ENCODE measurements at places on chromosomes 11 and 22. TPM values are rescaled to one million over a fixed set of nuclear protein-coding genes. Genes with fewer than 3 reads are reported as not detected.

GRCh38 chr11:122494221-122494620, 161.3 kb upstream of the UBASH3B start:
- H3K27ac ChIP-seq: no peak overlapping the region
- DNase-seq: no peak
- H3K36me3 ChIP-seq: no peaks in the 10 kb centered on the region
- no peak overlapping the region for H3K4me3 ChIP-seq
- peaks cover 6% of the 10 kb centered on the region for H3K4me1 ChIP-seq
- H3K27me3 ChIP-seq: no peaks in the 10 kb centered on the region

- peaks cover 13% of the 10 kb centered on the region for H3K4me1 ChIP-seq
- no peak overlapping the region for H3K27ac ChIP-seq
- no peak for DNase-seq
- no peak overlapping the region for H3K4me3 ChIP-seq
- no peaks in the 10 kb centered on the region for H3K36me3 ChIP-seq
These were observed 415.7 kb downstream of the SOX6 start for GRCh38 chr11:15940462-15941205.

- DNase-seq: no peak
- peaks cover 28% of the 10 kb centered on the region for H3K4me1 ChIP-seq
- H3K27me3 ChIP-seq: no peaks in the 10 kb centered on the region
- no peak overlapping the region for H3K27ac ChIP-seq
- H3K4me3 ChIP-seq: no peak overlapping the region
These were observed 16.9 kb downstream of the TNRC6B start for GRCh38 chr22:40194656-40195055.

DNA sequence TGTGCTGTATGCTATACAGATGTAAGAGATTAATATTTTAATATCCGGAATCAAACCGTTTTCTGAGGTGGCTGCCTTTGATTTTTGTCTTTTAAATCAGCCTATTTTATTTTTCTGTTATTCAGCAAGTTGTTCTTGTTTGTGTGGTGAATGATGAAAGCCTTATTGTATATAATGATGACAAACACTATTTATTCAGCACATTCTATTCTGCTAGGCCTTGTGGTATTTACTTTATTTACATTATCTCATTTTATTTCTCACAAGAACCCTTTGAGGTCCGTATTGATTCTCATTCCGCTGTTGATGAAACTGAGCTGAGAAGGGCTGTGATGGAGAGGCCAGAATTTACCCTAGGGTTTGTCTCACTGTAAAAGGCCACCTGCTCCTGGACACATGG, 40.5 kb downstream of the KREMEN1 start:
- no peak overlapping the region for H3K4me3 ChIP-seq
- DNase-seq: no peak
- no peaks in the 10 kb centered on the region for H3K27me3 ChIP-seq
- H3K27ac ChIP-seq: no peak overlapping the region

DNA sequence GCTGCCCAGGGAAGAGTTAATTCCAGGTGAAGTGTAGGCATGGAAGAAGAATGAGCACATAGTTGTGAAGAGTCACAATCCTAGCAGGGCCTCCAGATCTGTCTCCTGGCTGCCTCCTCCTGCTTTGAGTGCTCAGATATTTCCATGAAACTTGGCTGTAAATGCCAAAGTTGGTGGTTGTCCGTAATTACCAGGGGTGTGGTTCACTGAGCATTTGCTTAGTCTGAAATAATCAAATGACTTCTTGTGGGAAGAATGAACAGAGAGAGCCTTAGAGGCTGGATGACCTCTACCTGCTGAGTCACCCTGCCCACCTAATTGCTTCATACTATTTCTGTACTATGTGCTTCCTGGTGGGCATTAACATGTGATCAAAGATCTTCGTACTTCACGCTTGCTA, 50.9 kb downstream of the APIP start:
- H3K27me3 ChIP-seq: no peaks in the 10 kb centered on the region
- no peaks in the 10 kb centered on the region for H3K36me3 ChIP-seq
- H3K27ac ChIP-seq: no peak overlapping the region
- DNase-seq: no peak

DNA sequence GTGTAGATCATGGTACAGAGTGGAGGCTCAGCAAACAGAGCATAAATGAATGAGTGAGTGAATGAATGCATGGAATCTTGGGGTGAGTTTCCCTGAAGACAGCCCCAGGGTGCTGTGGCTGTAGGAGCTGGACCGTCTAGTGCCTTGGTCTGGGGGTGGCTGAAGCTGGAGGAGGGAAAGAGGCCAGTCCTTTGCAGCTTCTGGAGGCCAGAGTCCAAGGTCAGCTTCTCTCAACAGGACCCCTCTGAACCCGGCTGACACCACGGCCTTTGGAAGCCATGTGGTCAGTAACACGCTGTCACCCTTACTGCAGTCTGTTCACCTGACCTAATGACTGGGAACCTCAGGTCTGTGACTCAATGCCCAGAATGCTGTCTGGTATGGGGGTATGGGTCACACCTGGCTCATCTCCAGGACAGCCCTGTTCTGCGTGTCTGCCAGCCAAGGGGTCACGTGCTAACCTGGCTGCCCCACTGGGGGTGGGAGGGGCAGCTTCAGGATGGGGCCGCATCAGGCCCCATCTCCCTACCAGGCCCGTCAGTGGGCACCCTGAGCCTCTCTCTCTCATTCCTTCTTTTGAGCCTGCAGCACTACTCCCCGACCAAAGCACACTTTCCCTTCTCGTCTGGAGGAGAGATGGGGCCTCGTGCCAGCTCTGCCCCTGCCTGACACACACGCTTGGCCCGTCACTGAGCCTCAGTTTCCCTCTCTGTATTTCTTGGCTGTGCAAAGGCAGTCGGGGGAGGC, 24.1 kb upstream of the CHKA start:
- no peak for DNase-seq
- H3K27ac ChIP-seq: no peak overlapping the region
- peaks cover 25% of the 10 kb centered on the region for H3K4me1 ChIP-seq
- no peak overlapping the region for H3K4me3 ChIP-seq
- no peaks in the 10 kb centered on the region for H3K36me3 ChIP-seq

DNA sequence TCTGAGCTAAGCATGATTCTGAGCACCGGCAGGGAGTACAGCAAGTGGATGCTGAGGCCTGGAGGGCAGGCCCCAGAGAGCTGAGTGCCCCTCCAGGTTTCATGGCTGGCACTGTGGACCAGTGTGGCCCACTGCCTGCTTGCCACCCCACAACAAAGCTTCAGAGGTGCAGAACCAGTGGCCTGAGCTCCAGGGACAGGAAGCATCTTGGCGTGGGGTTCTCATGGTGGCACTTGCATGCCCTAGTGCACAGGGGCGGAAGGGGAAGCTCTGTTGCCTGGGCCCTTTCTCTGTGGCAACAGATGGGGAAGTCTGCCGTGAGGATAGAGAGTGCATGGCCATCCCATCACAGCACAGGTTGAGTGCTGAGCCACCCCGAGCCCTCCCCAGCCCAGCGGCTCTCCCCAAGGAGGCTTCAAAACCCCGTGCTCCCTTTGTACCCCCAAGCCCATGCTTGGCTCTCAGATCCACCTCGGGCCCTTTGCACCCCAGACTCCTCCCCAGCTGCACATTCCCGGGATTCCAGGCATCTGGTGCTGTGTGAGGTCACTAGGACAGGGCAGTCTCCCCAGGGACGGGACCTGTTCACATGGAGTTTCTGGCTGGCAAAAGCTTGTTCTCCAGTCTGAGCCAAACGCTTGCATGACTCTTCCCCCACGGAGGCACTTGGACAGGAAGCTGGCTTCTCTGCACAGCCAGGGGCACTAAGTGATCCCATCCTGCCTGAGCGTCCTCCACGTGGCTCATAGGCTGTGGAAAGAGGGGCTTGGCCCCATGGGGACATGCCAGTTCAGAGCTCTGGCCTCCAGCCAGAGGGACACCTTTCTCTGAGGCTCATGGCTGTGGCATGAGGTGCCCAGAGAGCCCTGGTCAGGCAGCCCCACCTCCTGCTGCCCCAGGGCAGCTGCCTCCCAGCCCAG, 4.2 kb downstream of the SLC25A1 start:
- peak overlapping the region; percentile 13 for H3K27ac ChIP-seq
- H3K36me3 ChIP-seq: no peaks in the 10 kb centered on the region
- H3K27me3 ChIP-seq: peaks cover 9% of the 10 kb centered on the region
- H3K4me3 ChIP-seq: no peak overlapping the region
- H3K4me1 ChIP-seq: peaks cover 74% of the 10 kb centered on the region

GRCh38 chr11:116535994-116536393, 236.8 kb downstream of the BUD13 start:
- peaks cover 38% of the 10 kb centered on the region for H3K27me3 ChIP-seq
- no peaks in the 10 kb centered on the region for H3K36me3 ChIP-seq
- DNase-seq: no peak
- no peak overlapping the region for H3K27ac ChIP-seq

GRCh38 chr11:72642884-72643522, 31.2 kb downstream of the PDE2A start:
- H3K36me3 ChIP-seq: no peaks in the 10 kb centered on the region
- H3K4me1 ChIP-seq: peaks cover 21% of the 10 kb centered on the region
- DNase-seq: no peak
- H3K27ac ChIP-seq: no peak overlapping the region

- H3K36me3 ChIP-seq: no peaks in the 10 kb centered on the region
- H3K27ac ChIP-seq: no peak overlapping the region
- DNase-seq: no peak
- peaks cover 15% of the 10 kb centered on the region for H3K4me1 ChIP-seq
- no peak overlapping the region for H3K4me3 ChIP-seq
These were observed 23.7 kb downstream of the ARVCF start for GRCh38 chr22:19992921-19993355.

GRCh38 chr22:37575490-37576003, 4.3 kb downstream of the LGALS2 start:
- no peaks in the 10 kb centered on the region for H3K36me3 ChIP-seq
- no peak overlapping the region for H3K4me3 ChIP-seq
- H3K27me3 ChIP-seq: no peaks in the 10 kb centered on the region

DNA sequence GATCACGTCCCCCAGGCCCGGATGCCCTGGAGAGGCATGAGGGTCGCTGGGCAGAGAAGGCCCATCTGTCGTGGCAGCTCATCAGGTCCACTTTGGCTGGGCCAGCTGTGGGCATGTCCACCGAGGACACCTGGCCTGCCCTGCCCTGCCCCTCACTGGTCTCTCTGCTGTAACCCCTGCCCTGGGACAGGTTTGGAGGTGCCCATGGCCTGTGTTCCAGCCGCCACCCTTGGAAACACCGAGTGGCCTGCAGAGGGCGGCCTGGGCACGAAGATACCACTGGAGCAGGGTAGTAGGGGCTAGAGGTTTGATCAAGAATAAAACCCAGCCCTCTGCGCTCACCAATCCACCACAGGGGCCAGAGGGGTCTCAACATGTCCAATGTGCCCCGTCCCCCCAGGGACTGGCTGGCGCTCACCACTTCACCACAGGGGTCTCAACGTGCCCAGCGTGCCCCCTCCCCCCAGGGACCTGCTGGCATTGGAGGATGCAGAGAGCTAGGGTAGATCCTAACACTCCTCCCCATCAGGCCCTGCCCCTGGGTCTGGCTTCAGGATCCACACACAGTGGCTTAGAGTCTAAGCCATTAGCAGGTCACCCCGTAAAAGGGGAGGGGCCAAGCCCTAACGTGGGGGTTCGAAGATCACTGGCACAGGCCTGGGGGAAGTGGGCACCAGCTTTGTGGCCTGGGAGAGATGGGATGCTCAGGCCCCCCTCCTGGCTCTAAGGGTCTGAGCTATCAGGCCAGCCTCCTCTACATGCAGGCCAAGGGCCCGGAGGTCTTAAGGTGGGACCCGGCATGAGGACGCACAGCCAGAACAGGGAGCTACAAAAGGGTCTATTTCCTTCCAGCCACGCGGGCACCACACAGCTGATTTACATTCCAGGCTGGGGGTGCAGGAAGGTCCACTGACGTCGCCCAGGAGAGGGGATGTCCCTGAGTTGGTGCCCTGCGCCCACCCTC, 1.3 kb upstream of the HDAC10 start:
- H3K4me1 ChIP-seq: peaks cover 46% of the 10 kb centered on the region
- DNase-seq: no peak
- H3K27me3 ChIP-seq: peaks cover 8% of the 10 kb centered on the region
- H3K27ac ChIP-seq: no peak overlapping the region
- peaks cover 2% of the 10 kb centered on the region for H3K36me3 ChIP-seq
- H3K4me3 ChIP-seq: peak overlapping the region; percentile 62

- H3K4me3 ChIP-seq: no peak overlapping the region
- no peak overlapping the region for H3K27ac ChIP-seq
- peaks cover 14% of the 10 kb centered on the region for H3K36me3 ChIP-seq
- H3K27me3 ChIP-seq: no peaks in the 10 kb centered on the region
- H3K4me1 ChIP-seq: peaks cover 2% of the 10 kb centered on the region
These were observed 23.2 kb downstream of the COMMD9 start for GRCh38 chr11:36265793-36266628.

DNA sequence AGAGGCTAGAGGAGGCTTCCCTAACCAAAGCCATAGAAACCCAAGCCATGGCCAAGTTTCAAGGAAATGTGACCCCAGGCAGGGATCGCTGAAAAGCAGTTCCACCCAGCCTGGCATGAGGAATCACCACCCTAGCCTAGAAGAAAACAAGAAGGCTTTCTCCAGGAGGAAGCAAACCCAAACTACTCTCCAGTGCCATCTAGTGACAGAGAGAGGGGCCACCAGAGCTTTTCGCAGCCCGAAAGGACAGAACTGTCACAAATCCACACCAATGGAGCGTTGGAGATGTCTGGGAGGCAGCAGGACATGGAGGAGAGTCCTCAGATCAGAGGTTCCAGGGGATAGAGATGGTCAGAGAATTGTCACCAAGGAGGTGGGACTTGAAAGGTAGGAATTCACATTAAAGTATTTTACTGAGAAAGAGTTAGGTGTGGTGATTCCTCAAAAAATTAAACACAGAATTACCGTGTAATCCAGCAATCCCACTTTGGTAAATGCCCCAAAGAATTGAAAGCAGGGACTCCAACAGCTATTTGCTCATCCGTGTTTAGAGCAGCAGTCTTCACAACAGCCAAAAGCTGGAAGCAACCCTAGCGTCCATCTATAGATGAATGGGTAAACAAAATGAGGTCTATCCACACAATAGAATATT, 67.3 kb upstream of the NUP50 start:
- no peaks in the 10 kb centered on the region for H3K36me3 ChIP-seq
- H3K27me3 ChIP-seq: peaks cover 43% of the 10 kb centered on the region
- H3K4me1 ChIP-seq: no peaks in the 10 kb centered on the region
- no peak for DNase-seq
- no peak overlapping the region for H3K27ac ChIP-seq

- no peak overlapping the region for H3K27ac ChIP-seq
- H3K4me3 ChIP-seq: no peak overlapping the region
- no peaks in the 10 kb centered on the region for H3K36me3 ChIP-seq
- DNase-seq: no peak
These were observed 15.1 kb downstream of the GDPD5 start for GRCh38 chr11:75510723-75511019.

DNA sequence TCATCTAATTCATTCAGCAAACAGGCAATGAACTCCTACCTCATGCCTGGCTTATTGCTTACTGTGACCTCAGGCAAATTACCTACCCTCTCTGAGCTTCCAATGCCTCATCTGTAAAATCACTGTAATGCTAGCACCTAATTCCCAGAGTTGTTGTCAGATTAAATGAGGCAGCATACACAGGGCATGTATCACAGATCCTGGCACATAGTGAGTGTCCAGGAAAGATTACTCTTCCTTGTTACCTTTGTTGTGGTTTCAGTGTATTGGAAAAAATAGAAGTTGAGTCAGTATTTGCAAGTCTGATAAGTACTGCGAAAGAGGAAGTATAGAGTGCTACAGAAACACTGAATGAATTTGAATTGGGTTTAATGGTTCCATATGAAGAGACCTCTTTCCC, 26.4 kb upstream of the LRRC55 start:
- no peaks in the 10 kb centered on the region for H3K36me3 ChIP-seq
- peaks cover 10% of the 10 kb centered on the region for H3K27me3 ChIP-seq
- H3K4me3 ChIP-seq: no peak overlapping the region
- H3K27ac ChIP-seq: no peak overlapping the region
- no peak for DNase-seq

GDPD4 gene
- total RNA-seq: not detected

FBXO3 gene
- 47.5 TPM for total RNA-seq

C11orf91 gene
- not detected for total RNA-seq

PYGM gene
- 2.7 TPM for total RNA-seq

CNIH2 gene
- total RNA-seq: 2.5 TPM

Data from suprapubic skin (tissue), 4 donors.